Dermis blood vessel endothelial cell (primary cell): ENCODE measurements at places on chromosomes 13 and 19.

DNA sequence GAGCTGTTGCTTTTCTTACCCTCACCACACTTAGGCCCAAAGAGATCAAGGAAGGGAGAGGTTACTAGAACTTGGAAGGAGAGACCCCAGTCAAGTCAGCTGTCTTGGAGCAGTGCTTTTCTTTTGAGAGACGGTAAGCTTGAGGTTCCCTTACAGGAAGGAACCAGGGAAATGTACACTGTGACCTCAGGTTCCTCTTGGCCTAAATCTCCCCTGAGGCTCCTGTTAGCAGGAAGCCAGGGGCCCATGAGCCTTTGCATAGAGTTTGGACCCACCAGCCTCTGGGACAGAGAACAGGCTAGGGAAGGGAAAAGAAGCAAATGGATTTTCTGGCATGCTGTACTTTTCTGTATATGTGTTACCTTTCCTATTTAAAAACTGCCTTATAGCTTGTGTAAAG, 5.9 kb upstream of the GPR18 start:
- peak; percentile 37 for DNase-seq

DNA sequence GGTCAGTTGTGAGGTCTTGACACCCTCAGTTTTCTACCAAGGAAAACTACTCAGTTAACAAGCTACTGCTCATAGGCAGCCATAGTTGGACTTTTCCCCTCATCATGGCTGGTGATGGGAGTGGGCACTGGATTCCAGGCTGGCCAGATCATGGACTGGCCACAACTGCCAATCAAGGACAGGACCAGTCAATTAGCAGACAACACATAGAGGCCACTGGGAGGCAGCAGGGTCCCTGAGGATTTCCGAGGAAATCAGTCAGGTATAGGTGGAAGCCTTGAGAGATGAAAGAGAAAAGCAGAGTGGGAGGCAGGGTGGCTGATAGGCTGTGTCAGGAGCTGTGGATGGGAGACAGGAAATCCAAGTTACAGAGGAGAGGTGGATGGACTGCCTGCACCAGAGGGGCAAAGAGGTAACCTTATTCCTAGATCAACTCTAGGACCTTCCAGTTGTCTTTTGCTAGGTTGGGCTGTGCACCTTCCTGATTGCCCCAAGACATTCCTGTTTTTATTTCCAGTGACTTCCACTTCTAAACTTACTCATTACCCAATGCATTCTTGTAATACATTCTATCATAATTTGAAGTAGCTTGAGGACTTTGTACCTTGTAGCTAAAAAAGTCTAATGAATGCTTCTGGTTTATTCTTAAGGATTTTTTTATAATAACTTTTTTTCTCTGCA, 361.8 kb downstream of the KCNRG start:
- peak; percentile 14 for DNase-seq

DNA sequence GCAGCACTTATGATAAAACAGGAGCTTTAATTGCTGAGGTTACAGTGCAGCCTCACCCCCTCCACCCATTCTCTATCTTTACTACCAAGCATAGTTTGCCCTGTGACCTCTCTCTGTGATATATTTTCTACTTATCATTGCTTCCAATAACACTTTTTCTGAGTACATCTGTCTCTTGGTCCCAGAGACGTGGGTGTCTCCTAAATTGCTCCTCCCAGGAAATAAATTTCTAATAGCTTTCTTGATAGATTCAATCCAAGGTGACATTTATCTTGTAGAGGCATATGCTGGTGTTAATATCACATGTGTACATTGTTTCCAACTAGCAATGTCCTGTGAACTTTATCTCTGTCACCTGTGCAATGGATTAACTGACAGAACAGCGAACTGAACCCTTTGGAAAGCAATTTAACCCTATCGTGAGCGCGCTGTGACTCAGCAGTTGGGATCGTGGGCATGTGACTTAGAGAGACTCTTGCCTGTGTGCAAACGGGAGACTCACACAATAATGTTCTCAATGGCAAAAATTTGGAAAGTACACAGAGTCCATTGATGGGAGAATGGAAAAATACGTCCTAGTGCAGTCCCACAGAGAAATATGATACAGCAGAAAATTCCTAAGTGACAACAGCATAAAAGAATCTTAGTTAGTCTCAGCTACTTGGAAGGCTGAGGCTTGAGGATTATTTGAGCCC, 7.0 kb upstream of the MAP2K2 start:
- DNase-seq: no peak

GRCh38 chr13:56752636-56753035, 388.1 kb upstream of the PRR20A start:
- no peak for DNase-seq

- no peak for DNase-seq
Measured at GRCh38 chr19:46660008-46660517, 919 bp downstream of the DACT3 start.

DNA sequence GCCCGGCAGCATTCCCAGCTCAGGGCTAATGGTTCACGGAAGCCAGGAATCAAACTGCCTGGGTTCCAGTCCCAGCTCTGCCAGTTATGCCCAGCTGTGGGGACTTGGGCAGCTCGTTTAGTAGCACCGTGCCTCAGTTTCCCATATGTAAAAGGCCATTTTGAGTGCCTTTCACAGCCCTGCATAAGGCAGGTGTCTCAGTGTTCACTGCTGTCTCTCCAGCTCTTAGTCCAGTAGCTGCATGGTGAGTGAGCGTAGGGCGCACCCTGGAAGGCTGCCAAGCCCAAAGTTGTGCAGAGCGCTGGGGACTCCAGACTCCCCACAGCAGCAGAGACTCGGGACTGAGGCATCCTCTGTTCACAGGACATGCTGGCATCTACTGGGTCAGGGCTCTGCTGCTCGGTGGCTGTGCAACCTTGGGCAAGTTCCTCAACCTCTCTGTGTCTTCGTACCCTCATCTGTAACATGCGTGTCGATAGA, 5.5 kb downstream of the RPL28 start:
- no peak for DNase-seq

DNA sequence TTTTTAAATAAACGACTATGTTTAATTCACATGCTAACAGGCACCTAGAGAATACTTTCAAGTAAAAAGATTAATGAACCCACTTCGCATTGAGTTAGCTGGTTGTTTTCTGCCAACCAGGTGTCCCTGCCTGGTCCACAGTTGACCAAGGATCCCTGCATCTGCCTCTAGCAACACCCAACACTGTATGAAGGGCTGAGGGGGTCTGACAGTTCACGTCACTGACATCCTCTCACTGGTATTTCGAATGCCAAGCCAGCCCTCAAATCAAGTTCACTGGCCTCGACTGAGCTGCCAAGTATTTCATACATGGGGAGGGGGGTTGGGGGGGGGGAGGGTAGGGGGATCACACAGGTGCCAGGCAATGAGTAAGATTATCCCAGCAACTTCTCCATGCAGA, 25.4 kb downstream of the SLC25A30 start:
- no peak for DNase-seq

DNA sequence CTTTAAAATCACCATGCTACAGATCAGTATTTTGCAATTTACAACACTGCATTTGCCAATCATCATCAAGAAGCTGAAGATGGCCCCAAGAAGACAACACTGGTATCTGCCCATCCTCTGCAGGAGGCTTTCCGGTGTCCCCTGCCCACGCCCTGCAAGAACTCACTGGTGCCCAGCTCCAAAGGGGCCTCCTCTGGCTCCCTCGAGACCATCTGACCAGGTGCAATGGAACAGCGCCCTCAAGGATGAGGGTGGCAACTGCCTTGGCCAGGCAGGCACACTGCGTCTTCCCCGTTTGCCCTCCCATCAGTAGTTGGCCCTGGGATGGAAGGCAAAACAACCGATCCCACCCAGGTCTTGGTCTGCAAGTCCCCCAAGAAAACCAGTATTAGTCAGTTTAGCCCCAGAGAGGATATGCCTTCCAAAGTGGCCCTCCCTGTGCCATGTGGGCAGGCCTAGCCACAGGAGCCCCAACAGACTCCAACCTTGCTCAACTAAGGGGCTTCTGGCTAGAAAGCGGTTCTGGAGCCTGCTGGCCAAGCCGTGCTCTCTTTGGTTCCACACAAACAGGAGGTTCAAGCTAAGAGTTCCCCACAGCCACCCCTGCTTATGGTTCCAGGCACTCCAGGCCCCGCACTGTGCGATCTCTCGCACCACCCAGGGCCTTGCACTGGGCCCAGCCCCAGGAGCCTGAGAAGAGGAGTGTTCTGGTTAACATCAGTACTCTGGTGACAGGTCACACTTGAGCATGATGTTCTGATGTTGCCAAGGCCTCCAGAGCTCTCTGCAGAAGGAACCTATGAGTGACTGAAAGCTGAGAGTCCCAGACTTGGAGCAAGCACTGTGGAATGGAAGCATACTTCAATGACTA, 4.7 kb downstream of the PCID2 start:
- DNase-seq: no peak

DNA sequence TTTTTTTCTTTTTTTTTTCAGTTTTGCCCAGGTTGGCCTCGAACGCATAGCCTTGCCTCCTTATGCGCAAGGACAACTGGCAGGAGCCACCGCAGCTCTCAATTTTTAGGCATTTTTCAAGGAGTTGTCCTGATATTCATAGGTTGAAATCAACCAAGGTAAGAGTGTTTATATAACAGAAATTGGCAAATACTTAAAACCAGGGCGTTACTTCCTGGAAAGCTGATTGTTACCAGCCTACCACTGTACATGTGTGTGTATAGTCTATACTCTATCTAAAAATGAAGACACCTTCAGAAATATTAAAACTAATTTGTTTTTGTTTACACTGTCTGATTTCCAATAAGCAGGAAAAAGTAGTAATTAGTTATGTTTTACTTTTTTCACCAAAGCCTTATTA, 39.2 kb downstream of the GPC6 start:
- DNase-seq: no peak
